ENCODE measurements at places on chromosomes 12 and 14.
A peak's percentile ranks its signal among the peaks of the same experiment; 100 is the strongest.

DNA sequence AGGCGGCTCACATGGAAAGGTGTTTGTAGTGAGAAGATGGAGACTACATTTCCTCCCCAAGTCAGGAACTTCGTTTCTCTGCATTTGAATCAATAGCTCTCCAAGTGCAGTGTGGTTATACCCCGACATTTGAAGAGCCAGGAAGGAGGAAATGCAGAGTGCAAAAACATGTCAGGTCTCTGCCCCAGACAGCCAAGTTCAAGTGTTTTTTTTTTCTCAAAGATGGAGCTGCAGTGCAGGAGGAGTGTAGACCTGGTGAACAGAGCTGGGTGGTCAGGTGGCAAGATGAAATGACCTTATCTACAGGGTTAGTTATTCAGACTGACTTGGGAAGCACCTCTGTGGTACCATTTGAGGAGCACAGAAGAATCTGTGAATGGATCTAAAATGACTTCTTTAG lies 21.3 kb downstream of the MLXIP start:
- no peak for DNase-seq

- peak; percentile 82 for DNase-seq
These were observed at the start of gene NEUROD4 for GRCh38 chr12:55019784-55020183. Gene NEUROD4, plus strand, starts transcription at chr12:55019974. Its CDS starts 6,466 bp downstream, at chr12:55026440.

- no peak for DNase-seq
These were observed 40.8 kb downstream of the GPR65 start for GRCh38 chr14:88045705-88046104.

- no peak for DNase-seq
These were observed 183.4 kb downstream of the ESR2 start for GRCh38 chr14:64110802-64111201.

DNA sequence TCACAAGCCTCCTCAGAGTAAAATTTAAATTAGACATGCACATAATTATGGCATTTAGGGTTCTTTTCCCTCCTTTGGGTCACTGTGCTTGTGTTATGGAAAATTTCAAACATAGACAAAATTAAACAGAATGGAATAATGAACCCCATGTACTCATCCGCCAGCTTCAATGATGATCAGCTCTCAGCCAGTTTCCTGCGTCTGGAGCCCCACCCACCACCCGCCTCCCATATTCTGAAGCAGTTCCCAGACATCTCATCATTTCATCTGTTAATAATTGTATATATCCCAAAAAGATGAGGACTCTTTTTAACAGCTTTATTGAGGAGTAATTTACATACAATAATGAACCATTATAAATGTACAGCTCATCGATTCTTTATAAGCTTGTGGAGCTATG lies 128.2 kb downstream of the EML1 start:
- DNase-seq, result no peak

DNA sequence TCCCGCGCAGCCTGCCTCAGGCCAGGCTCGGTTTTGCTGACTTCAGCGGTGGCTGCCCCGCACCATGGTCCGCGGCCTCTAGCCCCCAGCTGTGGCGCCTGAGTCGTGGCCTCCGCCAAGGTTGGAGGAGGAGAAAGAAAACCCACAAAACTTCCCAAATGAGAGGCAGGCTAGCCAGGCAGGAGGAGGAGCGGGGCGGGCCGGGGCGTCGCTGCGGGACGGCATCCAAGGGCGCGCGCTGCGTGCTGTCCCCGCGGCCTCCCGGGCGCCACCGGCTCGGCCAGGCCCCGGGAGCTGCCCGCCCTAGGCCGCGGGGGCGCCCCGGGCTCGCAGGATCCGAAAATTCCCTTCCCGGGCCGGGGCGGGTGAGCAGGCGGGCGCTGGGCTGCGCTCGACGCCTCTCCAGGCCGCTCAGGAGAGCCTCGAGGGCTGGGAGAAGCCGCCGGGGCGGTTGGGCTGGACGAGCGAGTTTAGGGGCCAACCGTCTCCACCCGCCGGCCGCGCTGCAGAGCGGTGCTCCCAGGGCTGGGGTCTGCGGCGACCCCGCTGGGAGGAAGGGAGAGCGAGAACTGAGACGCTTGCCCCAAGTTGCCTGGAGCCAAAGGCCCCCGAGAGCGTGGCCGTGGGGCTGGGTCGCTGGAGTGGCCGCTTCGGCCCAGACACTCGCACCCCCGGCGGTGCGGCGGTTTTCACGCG lies at the start of gene EFS:
Gene EFS (minus strand): TSS at position 137 of the 696 bp plus-strand sequence. CDS start 147 bp downstream, outside the sequence.
- no peak for DNase-seq

GRCh38 chr12:131723532-131723931 lies 12.6 kb downstream of the SFSWAP start:
- no peak for DNase-seq

GRCh38 chr12:82593901-82594396 lies 92.8 kb upstream of the TMTC2 start:
- DNase-seq, result no peak

DNA sequence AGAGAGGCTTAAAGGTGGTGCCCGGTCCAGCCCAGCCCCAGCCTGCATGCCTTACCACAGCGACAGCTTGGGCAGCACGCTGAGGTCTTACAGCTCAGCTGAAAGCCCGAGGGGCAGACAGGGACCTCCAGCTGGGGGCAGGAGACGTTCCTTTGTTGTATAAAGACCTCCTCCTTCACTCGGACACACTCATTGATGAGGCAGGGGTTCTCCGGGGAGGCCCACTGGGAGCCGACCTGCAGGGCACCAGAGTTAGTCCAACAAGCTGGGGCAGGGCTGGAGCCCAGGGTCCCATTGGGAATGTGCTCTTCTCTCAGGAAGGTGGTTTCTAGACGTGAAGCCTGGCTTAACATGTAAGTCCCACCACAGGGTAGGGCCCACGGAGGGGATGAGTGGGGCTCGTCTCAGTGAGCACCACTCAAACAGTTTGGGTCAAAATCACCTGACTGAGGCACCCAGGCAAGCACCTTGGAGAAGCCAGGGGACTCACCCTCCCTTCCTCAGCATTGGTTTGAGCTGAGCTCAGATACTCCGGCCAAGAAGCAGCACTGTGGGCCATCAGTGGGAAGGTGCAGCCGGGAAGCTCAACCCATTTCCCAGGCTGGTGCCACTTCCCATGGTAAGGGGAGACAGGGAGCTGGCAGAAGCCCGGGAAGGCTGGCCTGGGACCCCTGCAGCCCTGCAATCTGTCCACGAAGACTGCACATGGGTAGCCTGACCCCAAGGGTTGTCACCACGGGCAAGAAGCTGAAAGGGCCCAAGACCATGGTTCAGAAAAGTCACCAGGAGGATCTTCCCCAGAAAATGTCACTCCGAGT lies 24.3 kb upstream of the ANO2 start:
- DNase-seq, result no peak

DNA sequence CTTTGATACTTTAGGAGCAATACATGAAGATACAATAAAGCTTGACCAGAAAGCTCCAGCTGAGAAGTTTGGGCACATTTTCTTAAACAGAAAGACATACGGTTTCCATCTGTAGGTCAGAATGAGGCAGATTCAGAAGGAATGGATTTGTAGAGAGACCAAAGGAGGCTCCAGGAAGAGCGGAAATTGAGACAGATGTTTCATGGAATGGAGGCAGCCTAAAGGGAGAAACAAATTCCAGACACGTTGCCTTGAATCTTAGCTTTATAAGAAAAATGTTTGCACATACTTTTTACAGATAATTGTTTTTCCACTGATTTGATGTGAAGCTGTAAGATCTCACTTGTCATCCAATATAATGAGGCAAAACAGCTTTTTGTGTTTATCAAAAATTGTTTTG lies 24.8 kb downstream of the EPYC start:
- DNase-seq, result no peak

DNA sequence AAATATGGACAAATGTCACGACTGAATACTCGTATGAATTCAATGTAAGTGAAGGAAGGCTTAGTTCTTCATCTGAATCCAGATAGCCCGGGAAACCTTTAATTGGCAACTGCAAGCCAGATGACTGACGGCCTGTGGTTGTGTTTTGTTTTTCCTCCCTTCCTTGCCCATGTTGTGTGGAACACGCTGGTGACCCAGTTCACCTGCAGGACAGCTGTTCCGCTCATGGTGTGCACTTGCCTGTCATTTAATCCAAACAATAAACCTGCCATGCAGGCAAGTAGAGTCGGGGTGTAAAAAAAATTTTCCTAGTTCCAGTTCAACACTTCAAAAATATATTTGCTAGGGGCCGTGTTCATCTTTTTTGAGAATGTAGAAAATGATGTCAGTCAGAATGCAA lies 88.0 kb downstream of the TMEM132D start:
- no peak for DNase-seq
